ENCODE measurements at places on chromosomes 3 and 15. TPM values are rescaled to one million over a fixed set of nuclear protein-coding genes. Genes with fewer than 3 reads are reported as not detected.
A peak's percentile ranks its signal among the peaks of the same experiment; 100 is the strongest.

The LSAMP gene
- polyA plus RNA-seq = 16.6 TPM

The LRRC34 gene
- 0.50 TPM for polyA plus RNA-seq

GRCh38 chr3:17349093-17349492, 393.3 kb downstream of the TBC1D5 start:
- H3K4me1 ChIP-seq = no peaks in the 10 kb centered on the region
- no peaks in the 10 kb centered on the region for H3K36me3 ChIP-seq
- no peak overlapping the region for H3K4me3 ChIP-seq
- no peak overlapping the region for H3K27ac ChIP-seq

DNA sequence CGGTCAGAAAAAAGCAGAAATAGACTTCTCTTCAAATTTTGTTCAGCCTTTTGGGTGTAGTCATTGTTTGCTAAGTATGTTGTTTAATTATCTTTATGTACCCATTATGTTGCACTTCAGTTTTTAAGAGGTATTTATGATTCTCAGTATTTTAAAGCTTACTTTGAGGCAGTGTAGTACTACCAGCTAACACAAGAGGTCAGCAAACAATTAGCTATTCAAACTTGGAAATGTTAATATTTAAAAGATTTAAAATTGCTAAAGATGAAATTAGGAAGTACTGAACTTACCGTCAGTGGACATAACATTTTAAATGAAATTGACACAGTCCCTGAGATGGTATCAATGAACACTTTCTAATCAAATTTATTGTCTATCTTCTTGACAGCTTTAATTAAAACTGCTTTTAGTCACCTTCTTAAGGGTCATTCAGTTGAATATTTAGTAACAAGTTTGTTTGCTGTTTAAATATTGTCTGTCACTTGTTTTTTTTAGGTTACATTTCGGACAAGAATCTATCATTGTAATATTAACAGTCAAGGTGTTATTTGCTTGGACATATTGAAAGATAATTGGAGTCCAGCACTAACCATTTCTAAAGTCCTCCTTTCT, 28.1 kb downstream of the NKIRAS1 start:
- no peaks in the 10 kb centered on the region for H3K36me3 ChIP-seq
- no peaks in the 10 kb centered on the region for H3K4me1 ChIP-seq
- H3K27ac ChIP-seq = no peak overlapping the region
- H3K27me3 ChIP-seq = no peaks in the 10 kb centered on the region
- DNase-seq = peak; percentile 35

- no peak for DNase-seq
- peak overlapping the region; percentile 18 for H3K27ac ChIP-seq
Observed at GRCh38 chr3:177807150-177807875, 610.0 kb upstream of the TBL1XR1 start.

All from hepatocyte (in vitro differentiated cells).